NCI-H774 (cell line): ENCODE measurements at places on chromosomes 6 and 20.
A peak's percentile ranks its signal among the peaks of the same experiment; 100 is the strongest.

- DNase-seq: no peak
Measured at GRCh38 chr20:58137236-58137635, 91.2 kb downstream of the ANKRD60 start.

GRCh38 chr20:64196309-64196708 lies 32.1 kb downstream of the MYT1 start:
- DNase-seq: no peak

DNA sequence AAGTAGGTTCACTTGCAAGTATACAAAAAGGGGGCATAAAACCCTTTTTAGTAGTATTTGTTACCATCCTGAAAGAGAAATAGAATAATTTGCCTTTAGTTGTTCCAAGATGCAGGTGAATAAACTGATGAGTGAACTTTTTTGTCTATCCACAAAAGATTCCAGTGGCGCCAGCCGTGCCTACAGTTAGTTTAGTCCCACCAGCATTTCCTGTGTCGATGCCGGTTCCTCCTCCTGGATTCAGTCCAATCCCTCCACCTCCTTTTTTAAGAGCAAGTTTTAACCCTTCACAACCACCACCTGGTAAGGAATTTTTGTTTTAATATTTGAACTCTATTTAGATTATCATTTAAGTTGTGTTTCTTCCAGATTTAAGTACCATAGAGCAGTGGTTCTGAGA lies 90.9 kb downstream of the SCAF8 start:
- DNase-seq: no peak

DNA sequence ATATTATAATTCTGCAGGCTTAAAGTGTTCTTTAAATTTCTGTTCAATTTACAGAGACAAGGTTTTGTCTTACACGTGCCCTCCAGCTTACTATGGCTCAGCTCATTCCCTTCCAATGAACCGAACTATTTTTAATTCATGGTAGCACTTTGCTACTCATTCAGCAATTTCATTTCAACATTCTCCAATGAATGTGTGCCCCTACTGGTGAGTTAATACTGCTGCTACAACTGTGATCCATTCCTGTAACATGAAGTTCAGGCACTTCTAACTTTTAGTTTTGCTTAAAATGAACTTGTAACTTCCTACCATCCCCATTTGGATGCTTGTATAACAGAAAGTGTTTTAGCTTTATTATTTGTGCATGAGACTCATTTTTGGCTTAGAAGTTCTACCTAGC lies 99.7 kb downstream of the F13A1 start:
- no peak for DNase-seq

DNA sequence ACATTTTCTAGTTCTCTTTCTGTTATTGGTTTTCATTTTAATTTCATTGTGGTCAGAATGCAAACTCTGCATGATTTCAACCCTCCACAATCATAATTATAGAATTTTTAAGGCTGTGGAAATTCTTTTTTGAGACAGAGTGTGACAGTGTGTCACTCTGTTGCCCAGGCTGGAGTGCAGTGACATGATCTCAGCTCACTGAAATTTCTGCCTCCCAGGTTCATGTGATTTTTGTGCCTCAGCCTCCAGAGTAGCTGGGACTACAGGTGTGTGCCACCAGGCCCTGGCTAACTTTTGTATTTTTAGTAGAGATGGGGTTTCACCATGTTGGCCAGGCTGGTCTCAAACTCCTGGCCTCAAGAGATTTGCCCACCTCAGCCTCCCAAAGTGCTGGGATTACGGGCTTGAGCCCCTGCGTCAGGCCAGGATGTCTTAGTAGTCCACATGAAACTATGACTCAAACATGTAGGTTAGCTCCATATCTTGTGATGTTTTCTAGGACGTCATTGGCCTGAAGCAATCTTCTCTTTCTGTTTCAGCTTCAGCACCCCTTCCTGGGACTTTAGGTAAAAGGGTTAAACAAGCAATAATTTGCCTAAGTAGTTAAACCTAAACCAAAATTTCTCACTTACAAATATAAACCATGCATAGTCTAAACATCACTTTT lies 47.4 kb upstream of the SAMD3 start:
- no peak for DNase-seq

DNA sequence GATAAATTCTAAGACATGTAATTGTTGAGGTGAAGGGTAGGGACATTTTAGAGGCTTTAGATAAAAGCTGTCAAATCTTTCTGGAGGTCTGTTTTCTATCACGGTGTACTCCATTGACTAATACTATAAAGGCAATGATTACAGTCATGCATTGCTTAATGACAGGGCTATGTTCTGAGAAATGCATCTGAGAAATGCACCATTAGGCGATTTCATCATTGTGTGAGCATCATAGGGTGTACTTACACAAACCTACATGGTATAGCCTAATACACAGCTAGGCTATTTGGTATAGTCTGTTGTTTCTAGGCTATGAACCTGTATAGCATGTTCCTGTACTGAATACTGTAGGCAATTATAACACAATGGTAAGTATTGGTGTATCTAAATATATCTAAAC lies 71.3 kb upstream of the FYN start:
- peak; percentile 74 for DNase-seq

DNA sequence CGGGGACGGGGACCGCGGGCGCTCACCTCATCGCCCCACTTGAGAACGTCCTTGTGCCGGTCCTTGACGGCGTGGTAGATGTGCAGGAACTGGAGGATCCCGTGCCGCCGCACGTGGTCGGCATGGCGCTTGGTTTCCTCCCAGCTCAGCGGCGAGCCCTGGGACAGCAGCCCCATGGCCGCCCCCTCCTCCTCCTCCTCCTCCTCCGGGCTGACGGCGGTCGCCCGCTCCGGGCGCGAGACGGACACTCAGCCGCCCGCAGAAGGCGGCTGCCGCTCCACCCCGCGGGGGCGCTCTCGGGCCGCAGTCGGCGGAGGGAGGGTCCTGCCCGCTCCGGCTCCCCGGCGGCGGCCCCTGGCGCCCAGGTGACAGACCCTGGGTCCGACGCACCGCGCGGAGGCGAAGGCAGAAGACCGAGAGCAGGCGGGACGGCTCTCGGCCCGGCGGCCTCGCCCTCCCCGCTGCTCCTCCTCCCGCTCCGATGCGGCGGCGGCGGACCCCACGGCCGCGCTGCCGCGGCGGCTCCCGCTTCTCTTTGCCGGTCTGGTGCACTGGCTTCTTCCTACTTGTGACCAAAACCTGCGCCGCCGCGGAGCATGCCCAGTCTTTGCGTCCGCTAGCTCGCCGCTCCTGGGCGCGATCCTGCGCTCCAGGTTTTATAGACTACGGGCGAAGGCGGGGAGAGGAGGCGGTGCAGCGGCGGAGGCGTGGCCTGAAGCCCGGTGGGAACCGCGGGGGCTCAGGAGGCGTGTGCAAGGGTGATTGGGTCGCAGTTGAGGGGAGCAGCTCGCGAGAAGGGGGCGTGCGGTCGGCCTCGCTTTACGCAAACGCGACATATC lies at the start of gene GCLC:
GCLC (minus strand) TSS at position 632 of the 839 bp plus-strand sequence; CDS start at position 176, 456 bp downstream.
- peak; percentile 92 for DNase-seq

DNA sequence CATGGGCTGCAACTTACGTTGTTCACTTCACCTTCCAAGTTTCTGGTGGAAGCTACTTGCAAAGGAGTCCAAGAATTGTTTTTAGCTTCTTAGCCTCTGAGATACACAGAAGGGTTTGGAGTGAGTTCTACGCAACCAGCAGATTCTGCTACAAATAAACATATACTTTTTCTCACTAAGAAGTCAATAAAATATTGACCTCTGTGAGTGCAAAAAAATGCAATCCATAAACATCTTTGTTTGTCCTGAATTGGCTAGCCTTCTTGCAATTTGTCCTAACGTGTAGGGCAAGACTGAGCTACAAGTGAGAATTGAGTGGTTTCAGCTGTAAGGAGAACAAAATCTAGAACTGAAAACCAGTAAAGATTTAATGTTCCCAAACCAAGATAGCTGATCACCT lies 26.2 kb upstream of the E2F3 start:
- no peak for DNase-seq

DNA sequence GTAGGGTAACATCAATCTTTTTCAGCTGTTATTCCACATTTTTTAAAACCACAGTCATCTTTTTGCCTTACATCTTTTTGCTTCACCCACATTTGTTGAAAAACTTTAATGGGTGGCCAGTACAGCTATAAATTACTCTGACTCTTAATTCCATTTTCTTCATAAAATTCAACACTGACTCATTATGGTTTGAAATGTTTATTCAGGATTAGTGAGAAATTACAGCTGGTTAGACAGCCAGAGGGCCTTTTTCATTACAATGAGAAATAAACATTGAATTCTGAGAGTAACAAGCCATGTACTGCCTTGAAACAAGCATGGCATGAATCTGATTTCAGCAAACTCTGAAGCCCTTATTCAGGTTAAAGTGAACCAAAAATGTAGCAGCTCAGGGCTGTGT lies 19.5 kb downstream of the NDUFAF4 start:
- DNase-seq: no peak

DNA sequence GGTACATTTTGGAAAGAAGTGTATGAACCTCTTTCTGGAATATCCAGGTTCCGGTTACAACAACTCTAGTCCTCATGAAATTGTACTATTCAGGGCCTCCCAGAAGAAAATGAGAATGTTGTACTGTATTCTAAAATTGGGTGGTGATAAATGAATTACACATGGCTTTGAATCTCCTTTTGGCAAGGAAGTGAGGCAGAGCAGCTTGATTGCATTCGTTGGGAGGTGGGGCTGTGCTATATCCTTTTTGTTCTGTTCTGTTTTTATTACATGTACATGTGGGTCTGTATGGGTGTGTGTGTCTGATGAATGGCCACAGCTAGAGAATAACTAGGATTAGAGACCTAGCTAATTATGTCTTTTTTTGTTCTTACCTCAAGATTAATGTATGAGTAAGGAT lies 37.8 kb upstream of the SNRPB2 start:
- DNase-seq: no peak

DNA sequence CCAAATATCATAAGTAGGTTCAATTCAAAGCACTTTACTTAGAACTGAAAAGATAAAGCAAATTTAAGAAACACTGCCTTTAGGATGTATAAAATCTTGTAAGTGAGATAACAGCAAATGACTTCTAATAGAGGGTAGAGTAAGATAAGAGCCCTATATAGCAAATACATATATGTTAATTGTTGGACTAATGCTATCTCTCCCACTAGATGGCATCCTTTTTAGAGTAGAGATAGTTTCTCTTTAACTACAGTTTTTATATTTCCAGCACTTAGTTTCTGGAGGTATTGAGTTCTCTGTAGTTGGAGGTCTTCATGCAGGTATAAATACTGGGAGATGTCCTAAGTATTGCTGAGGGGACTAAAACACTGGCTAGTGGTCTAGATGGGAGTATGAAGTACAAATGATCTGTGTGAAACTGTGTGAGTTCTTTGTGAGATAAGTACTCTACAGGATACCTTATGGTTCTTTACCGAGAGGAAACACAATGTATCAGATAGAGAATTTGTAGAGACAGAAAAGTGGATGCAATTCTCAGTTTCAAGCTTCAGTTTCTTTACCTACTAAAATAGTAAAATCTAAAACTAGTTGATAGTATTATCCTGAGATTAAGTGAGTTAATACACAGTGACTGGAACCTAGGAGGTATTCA lies 399.3 kb downstream of the KHDRBS2 start:
- no peak for DNase-seq

DNA sequence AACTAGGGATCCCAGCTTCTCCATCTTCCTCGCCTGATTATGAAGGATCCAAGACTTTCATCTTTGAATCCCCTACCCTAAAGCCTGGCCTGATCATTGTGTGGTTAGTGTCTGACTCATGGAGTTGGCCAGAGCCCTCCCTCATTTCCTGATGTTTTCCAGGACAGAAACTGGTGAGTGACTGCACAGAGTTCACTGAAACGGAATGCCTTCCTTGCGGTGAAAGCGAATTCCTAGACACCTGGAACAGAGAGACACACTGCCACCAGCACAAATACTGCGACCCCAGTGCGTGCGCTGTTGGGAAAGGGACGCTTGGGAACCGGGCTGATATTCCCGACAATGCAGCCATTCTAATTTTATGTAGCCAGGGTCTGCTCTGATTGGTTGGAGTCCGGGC lies 4.0 kb downstream of the CD40 start:
- no peak for DNase-seq

DNA sequence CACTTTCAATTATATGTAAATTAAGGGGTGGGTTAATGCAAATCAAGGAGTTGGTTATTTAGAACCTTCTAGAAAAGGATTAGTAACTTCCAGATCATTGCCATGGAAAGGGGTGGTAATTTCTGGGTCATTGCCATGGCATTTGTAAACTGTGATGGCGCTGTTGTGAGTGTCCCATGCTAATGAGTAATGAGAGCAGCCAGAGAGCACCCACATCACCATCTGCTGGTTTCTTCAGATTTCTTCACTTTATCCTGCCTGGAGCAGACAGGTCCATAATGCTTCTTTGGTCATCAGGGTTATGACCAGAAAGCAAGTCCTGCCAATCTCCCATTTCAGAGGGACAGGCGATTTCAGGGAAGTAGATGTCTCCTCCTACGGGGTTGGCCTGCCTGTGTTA lies 311.3 kb upstream of the CNR1 start:
- DNase-seq: no peak

DNA sequence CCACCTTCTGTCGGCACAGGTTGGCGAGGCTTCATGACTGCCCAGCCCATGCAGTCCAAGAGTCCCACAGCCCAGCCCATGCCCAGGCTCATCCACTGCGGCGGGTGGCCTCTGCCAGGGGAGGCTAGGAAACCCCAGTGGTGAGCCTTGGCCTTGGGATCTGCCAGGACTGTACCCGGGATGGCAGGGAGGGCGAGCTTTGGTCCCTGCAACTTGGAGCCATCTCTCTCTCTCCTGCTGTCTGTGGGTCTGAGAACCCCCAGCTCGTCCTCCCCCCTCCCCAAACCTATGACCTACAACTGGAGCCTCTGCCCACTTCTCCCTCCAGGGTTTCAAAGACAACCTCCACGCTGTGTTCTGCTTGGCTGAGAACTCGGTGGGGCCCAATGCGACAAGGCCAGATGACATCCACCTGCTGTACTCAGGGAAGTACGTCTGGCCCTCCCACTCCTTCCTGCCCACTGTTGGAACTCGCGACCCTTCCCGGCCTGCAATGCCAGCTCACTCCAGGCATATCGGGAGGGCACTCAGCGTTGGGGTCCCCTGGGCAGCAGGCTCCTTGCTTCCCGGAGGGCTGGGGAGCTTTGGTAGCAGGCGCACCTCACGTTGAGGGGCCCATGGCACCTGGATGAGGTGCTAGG lies 19.7 kb downstream of the NPEPL1 start:
- DNase-seq: no peak

DNA sequence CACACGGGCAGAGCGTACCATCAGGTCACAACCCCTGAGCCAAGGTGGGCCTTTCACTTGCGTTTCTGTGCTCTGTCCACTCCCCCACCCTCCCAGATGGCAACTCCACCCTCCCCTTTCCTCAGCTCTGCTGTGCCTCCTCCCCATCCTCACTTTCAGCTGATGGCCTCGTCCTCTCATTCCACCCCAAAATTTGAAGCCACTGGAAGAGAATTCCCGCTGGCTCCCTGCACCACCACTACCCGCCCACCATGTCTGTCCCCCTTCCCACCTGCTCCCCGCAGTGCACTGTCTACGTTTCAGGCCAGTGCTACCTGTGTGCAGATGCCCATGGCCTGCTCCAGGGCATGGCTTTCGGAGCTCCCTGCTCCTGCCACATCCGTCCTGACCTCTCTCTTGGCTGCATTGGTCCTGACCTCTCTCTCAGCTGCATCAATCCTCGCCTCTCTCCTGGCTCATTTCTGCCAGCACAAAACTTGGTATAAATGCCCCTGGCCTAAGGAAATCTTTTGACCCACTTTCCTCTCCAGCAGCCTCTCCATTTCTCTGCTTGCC lies 24.0 kb downstream of the SYNJ2 start:
- DNase-seq: no peak

GRCh38 chr6:18795726-18796125 lies 408.6 kb downstream of the RNF144B start:
- DNase-seq: no peak

- no peak for DNase-seq
Measured at GRCh38 chr20:33531885-33532284, 42.0 kb downstream of the CBFA2T2 start.
